Activated CD4-positive, alpha-beta T cell treated with anti-CD3 and anti-CD28 coated beads for 24 hours (primary cell): ENCODE measurements at places on chromosomes 5 and 9.

- DNase-seq, result no peak
These were observed 9.1 kb upstream of the AK3 start for GRCh38 chr9:4750023-4750673.

DNA sequence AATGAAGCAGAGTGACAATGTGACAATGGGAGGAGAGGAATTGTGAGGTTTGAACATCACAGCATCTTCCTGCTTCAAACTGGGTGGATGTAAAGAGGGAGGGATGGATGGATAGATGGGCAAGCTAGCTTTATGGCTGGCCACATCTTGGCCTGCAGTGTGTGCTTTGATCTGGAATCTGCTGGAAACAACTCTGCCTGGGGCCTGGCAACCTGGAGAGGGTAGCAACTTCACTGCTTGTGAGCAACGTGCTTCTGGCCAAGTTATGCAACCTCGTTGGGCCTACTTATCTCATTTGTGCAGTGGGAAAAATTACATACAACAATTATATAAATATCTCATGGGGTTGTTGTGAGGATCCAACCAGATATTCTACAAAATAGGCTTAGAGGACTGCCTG lies 5.3 kb downstream of the IL9 start:
- DNase-seq, result no peak

DNA sequence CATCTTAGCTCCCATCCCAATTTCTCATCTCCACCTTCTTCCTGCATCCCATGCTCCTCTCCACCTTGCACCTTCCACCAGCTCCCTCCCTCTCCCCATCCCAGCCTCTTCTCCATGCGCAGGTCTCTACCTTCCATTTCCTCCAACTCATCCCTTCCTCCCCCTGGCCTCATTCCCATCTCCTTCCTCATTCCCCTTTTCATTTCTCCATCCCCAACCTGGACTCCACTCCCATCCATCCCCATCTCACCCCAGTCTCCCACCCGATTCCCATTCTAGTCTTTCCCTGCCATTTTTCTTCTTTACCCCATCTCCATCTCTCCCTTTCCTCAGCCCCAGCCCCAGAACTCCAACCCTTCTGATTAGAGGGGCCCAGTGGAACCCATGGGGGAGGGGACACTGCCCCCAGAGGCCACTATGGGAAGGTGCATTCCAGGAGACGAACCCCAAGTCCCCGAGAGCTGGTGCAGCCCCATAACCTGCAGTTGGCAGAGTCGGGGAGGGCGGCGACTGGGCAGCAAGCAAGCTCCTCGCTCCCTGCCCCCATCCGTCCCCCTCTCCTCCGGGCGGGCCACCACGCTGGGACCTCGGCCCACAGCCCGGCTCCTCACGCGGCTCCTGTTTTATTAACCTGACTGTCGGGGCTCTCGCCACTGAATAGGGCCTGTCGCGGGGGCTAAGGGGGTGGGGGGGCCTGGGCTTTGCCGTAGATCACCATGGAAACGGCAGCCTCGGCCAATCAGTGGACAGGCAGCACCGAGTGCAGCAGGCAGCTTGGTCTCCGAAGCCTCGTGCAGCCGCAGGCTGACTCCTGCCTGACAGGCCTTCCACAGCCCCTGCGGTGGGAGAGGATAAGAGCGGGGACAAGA lies 66.7 kb downstream of the PCDH1 start:
- DNase-seq, result no peak

DNA sequence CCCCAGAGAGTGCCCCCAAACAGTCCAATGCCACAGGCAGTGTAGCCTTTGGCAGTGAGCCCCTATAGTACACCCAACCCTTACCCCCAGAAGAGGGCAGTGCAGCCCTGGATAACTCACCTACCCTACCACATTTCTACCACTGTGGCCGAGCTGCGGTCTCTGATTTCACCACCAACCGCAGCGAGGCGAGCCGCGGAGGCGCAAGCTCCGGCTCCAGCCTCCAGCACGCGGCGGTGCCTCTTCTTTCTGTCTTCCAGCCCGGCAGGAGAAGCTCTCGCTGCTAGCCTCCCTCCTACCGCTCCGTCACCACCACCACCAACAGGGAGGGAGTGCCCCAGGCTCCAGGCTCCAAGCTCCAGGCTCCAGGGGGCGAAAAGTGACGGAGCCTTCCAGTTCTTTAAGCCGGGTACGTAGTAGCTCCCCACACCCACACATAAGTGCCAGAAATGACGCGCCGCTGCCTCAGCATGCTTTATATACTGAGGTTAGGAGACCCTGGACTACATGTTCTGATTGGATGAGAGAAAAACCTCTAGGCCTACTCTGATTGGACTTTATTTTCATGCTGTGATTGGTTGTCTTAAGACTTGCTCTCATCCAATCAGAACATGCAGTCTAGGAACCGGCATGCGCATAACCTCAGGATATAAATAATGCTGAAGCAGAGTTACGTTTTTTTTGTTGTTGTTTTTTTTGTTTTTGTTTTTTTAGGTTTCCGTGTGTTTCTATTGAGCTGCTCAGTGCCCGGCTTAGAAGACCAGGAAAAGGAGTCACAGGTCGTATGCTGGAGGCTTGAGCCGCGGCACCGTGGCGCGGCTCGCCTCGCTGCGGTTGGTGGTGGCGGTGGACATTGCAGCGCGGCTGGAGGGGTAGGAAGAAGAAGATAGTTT lies at the start of gene PCAT7:
Gene PCAT7 (plus strand): TSS at position 645 of the 893 bp plus-strand sequence.
- DNase-seq, result peak; percentile 22

GRCh38 chr9:20226345-20226744 lies 396.0 kb downstream of the MLLT3 start:
- no peak for DNase-seq

- DNase-seq, result no peak
These were observed 148.2 kb upstream of the SLC12A2 start for GRCh38 chr5:127935398-127935797.

- DNase-seq, result no peak
These were observed 180.2 kb upstream of the ZNF618 start for GRCh38 chr9:113695901-113696300.

GRCh38 chr5:23483090-23483489 lies 24.3 kb upstream of the PRDM9 start:
- no peak for DNase-seq

DNA sequence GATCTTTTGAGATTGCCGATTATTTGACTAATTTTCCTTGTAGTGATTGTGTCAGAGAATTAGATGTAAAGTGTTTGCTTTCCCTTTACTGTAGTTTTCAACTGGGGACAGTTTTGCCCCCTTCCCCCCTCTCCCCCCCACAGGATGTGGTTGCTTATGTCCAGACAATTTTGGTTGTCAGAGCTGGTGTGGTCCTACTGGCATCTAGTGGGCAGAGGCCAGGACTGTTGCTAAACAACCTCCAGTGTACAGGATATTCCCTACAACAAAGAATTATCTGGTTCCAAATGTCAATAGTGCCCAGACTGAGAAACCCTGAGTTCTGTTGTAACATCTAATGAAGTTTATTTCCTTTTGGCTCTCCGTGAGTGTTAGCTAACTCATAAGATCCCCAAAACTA lies 20.0 kb downstream of the TMEFF1 start:
- no peak for DNase-seq

DNA sequence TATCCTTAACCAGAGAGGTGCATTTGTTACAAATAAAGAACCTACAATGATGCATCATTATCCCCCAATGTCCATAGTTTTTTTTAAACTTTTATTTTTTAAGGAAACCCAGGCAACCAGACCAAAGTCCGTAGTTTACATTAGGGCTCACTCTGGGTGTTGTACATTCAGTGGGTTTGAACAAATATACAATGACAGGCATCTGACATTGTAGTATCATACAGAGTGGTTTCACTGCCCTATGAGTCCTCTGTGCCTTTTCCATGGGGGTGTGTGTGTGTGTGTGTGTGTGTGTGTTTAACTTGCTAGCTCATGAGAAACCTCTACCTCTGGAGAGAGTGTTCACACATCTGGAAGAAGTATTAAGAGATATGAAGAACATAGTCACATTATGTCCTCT lies 141.5 kb downstream of the KDM4C start:
- no peak for DNase-seq

DNA sequence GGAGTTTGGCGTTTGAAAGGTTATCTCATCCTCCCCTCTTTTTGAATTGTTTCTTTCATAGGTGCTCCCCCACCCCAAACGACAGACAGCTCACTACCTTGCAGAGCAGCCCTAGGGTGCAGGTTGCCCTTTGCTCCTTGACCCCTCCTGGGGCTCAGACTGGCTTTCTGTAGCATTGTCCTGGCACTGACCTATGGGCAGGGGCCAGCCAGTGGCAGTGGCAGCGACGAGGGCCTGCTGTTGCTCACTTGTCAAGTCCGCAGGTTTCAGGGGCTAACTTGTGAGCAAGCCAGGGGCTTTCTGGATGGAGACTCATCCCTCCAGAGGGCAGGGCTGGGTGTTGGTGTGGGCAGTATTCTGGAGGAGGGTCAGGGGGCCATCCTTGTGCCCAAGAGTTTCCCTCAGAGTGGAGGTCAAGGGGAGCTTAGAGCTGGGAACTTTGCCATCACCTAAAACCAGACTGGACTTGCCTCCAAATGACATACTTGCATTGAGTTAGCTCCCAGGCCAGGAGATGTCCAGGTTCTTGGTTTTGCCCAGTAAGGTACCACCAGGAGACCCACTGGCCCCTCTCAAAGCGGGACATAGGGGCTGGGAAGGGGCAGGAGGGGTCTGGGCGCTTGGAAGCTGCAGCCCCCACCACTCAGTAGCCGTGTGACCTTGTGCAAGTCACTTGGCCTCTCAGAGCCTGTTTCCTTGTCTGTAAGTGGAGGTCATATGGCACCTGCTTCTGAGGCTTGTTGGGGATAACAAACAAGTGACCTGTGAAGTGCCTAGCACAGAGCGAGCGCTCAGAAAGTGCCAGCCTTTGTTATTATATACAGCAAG lies 53.5 kb upstream of the CDKN2AIPNL start:
- DNase-seq, result no peak

GRCh38 chr5:68140763-68141162 lies 74.8 kb upstream of the PIK3R1 start:
- DNase-seq, result no peak
